ENCODE measurements at places on chromosomes 5 and 9.

- no peak for DNase-seq
Observed at GRCh38 chr5:84436866-84437265, 52.2 kb upstream of the EDIL3 start.

GRCh38 chr5:18216016-18216415, 581.8 kb downstream of the TAF11L14 start:
- no peak for DNase-seq

DNA sequence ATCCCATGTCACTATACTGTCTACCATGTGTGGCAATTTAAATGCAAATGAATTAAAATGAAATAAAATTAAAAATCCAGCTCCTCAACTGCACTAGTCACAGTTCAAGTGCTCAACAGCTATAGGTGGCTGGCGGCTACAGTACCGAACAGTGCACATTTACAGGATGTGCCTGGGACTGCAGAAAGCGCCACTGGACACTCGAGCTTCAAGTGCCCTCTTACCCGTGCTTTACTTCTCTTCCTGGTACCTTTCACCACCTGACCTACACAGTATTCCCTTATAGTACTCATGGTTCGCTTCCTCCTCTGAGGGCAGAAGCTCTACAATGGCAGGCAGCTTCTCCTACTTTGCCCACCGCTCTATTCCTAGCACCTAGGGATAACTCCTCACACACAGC, 166.6 kb downstream of the FANCC start:
- no peak for DNase-seq

GRCh38 chr5:15286650-15287049, 213.3 kb upstream of the FBXL7 start:
- no peak for DNase-seq

DNA sequence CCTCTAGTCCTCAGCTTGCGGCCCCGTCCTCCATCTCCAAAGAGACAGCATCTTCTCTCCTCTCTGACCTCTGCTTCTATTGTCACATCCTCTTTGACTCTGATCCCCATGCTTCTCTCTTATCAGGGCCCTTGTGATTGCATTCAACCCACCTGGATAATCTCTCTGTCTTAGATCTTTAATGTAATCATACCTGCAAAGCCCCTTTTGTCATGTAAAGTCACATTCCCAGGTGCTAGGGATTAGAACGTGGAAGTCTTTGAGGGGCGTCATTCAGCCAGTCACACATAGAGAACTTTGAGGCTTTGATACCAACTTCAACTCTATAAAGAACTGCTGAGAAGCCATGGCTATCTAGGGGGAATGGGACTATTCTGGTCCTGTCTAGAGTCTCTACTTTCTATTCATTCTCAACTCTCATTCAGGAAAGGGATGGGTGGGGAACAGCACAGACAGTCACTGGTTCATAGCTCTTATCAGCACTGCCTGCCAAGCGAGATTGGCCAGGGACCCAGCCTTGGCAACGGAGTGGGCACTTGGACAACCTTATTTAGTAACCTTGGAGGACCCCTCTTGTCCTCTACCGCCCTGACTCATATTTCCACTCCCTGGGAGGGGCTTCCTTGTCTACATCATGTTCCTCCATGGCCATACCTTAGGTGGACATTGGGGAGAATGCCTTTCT, 29.0 kb downstream of the TAS2R1 start:
- no peak for DNase-seq

DNA sequence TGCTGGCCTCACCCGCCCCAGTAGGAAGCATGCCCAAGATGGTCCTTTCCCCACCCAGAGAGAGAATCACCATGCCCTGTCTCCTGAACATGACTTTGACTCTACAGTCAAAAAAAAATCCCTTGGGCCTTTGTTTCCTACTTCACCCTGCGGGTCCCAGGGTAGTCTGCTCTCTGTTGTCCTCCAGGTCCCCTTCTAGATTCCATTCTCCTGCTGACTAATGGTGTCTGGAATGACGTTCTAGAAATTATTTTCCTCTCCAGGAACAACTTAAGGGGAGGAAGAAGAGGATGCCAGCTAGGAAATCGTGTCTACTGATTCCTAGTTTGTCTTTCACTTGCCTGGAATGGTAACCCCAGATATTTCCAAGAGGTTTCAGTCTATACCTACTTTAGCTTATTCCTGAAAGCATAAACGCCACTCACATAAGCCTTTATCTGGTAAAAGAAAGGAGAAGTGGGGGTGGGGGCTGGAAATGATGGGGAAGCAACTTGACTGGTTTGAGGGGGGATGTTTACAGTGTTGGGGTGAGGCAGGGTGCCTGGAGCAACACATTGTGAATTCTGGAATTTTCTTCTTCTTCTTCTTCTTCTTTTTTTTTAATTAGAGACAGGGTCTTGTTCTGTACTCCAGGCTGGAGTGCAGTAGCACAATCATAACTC, 93.9 kb downstream of the SNX18 start:
- DNase-seq = no peak

- no peak for DNase-seq
Observed at GRCh38 chr9:109478051-109478563, 20.0 kb downstream of the PTPN3 start.

DNA sequence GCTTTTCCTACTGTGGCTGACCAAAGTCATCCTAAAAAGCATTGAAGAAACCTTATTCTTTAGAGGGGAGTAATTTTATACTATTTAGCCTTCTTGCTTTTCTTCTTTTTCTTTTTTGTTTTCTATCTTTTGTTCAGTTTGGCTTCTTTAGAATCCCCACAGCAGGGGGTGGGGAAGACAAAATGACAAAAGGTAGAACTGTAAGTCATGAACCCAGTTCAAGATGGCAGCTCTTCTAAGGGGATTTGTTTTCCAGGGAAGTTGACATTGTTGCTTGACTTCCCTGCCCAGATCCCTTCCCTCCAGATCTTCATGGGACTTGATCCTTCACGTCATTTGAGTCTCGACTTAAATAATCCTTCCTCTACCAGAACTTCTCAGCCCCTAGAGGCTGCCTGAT, 692.4 kb upstream of the DMAC1 start:
- DNase-seq = no peak

DNA sequence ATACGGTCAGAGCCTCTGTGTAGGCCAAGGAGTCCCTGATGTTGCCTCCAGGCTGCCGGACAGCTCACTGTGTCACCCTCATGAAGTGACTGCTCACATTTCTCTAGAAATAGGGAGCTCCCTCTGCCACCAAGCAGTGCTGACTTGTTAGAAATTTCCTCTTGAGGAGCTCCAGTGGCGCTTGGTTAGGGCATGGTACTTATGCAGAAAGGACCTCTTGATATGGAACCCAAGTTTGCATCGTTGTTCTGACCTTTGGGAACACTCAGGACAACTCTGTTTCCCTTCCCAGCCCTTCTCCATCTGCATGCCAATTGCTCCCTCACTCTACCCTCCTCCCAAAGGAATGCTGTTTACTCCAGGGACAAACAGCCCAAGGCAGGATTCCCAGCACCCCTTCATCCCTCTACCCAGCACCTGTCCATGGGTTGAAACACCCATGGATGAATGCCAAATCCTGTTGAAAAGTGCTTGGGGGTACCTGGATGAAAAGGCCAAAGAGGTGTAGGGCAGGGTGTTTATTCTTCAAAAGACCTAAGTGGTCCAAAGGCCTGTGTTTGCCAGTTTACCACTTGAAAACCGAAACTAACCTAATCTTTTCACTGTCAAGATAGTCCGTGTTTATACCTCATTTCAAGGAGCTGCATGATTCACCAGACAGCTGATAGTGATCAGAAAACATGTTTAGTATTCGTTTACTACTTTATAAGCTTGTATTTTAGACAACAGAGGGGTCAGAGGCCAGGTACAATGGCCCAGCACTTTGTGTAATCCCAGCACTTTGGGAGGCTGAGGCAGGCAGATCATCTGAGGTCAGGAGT, 51.1 kb downstream of the KLF4 start:
- DNase-seq = no peak

- no peak for DNase-seq
Observed at GRCh38 chr9:73543727-73544126, 392.1 kb downstream of the ANXA1 start.

GRCh38 chr5:159858871-159859270, 57.4 kb upstream of the ADRA1B start:
- no peak for DNase-seq

DNA sequence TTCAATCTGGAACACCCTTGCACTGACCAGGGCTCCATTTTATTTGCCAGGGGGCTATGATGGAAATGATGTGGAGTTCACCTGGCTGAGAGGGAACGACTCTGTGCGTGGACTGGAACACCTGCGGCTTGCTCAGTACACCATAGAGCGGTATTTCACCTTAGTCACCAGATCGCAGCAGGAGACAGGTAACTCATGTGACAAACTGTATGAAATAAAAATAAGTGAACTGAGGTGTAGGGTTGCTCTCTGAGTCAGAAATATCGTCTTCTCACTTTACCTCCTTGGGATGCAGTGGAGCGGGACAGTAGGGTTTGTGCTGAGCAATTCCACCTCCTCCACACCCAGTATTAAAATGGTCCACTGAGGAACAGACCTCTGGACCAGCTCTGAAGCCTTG, 22.1 kb downstream of the GABRP start:
- no peak for DNase-seq

All from suprapubic skin (tissue), 4 donors.